DND-41 (cell line): ENCODE measurements at places on chromosomes 12 and 14.

GRCh38 chr12:48815126-48816110, 2.9 kb upstream of the CACNB3 start:
- peak; percentile 85 for DNase-seq

- DNase-seq, result no peak
Observed at GRCh38 chr14:29953501-29953900, 25.9 kb upstream of the PRKD1 start.

DNA sequence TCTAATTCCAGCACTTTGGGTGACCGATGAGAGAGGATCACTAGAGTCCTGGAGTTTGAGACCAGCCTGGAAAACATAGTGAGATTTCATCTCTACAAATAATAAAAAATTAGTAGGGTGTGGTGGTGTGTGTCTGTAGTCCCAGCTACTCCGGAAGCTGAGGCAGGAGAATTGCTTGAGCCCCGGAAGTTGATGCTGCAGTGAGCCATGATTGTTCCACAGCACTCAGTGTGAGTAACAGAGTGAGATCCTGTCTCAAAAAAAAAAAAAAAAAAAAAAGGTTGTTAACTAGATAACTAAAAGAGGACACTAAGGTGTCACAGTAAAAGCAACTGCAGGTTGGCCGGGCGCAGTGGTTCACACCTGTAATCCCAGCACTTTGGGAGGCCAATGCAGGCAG, 121.3 kb upstream of the MAX start:
- no peak for DNase-seq

GRCh38 chr14:76784266-76784874, 23.1 kb downstream of the VASH1 start:
- no peak for DNase-seq

DNA sequence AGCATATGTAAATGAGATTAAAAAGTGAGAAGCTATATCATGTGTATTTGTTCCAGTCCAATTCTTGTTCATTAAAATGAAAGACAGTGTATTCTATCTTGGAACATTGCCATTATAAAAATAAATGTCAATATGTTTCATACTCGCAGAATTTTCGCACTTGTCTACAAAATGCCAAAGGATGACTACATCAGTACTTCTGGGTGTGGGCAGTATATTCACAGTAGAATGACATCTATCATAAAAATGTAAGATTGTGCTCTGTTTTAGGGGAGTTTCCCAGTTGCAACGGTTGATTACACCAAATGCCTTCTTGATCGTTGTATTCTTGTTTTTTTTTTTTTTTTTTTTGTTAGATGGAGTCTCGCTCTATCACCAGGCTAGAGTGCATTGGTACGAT, 292.3 kb upstream of the E2F7 start:
- DNase-seq, result no peak

- no peak for DNase-seq
Observed at GRCh38 chr12:47892819-47893218, 12.0 kb downstream of the VDR start.

DNA sequence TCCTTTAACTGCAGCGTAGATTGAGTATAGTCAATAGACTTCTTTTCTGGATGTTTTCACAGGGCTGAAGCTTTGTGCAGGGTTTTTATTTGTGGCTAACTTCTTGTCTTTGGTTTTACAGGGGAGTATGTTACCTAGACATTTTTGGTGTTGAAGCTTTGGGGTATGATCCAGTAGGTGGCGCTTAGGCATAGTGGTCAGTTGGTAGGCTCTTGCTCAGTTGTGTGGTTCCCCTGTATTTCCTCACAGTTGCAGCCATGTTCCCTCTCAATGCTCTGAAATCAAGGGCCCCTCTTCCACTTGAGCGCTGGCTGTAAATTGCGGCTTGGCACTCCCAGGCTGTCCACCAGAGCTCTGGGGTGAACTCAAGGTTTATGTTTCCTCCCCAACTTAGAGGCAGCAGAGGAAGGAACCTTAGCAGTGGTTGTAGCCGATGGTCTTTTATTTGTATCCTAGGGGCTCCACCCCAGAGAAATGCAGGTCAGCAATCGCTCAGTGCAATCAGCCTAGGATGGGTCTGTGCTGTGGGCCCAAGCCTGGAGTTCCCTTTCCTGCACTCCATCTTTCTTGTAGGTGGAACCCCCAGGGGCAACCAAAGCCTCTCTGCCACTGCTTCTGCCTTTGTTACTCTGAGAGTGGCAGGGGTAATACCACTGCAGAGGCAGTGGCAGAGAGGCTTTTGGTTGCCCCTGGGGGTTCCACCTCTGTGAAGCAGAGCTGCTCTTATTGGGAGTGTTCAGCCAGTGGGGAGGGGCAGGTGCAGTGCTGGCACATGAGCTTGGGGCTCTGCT, 55.1 kb downstream of the CMAS start:
- DNase-seq, result peak; percentile 12

DNA sequence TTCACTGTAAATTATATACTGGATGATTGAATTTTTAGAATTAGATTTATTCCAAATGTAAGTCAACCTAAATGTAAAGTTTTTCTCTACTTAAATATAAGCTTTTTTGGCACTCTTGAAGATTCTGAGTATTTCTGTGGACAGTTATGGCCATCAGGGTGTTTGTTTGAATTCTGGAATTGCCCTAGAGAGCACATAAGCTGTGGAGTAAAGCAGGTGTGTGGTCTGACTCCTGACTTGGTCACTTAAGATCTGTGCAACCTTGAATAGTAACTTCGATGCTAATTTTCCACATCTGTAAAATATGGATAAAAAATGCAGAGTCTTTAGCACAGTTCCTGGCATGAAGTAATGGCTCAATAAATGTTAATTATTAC, 64.4 kb downstream of the FUT8 start:
- no peak for DNase-seq

GRCh38 chr12:118377884-118378470, 1.6 kb downstream of the SUDS3 start:
- peak; percentile 77 for DNase-seq

- DNase-seq, result no peak
Observed at GRCh38 chr12:132484183-132484890, 5.6 kb upstream of the FBRSL1 start.

- no peak for DNase-seq
Observed at GRCh38 chr12:94157981-94158411, 9.6 kb downstream of the PLXNC1 start.

GRCh38 chr12:5827591-5827990, 117.5 kb downstream of the ANO2 start:
- DNase-seq, result no peak

DNA sequence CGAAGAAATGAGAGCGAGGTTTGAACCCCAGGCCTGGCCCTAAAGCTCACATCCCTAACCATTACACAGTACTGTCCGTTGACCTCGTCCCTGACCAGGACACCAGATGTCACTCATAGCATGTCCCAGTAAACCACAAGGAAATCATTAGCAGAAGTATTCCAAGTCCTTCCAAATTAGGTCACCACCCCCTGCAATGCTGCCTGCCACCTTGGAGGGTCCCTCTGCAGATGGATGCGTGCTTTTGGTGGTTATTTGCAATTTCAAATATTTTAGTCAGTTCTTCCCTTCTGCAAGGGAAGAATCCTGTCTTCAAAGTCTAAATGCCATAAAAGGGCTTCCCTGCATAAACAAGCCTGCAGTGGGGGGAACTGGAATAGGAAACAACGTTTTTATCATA, 71.3 kb downstream of the CLMN start:
- no peak for DNase-seq

DNA sequence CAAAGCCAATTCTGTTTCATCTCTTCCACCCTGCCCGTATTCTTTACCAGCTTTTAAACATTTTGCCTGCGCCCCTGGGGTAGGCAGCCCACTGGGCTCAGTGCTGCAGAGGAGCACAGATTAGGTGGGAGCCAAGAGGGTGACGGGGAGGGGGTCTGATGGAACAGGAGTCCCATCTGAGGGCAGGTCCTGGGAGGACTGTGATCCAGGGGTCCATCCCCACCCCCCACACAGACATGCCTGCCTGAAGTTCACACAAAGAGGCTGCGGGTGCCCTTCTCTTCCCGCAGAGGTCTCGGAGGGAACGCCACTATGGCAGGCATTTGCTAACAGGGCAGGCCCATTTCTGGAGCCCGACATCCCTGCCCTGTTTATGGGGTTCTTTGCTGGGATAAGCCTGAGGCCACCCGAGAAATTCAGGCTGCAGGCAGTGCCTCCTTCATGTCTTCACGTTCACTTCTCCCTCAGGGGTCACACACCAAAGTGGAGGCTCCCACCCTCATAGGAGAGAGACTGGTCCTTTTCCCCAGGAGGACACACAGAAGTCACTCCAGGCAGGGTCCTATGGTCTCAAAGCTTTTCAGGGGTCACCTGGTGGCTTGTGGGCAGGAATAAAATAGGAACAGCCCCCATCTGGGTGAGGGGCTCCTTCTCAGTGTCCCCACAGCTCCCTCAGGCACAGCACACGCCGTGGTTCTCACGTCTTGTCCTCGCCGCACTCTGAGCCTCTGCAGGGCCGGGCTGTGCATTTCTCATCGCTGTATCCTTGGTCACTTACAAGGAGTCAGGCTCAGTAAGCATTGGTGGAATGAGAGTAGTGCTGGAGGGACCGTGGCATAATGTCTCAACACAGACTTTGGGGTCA, 12.9 kb downstream of the VASH1 start:
- DNase-seq, result no peak

- DNase-seq, result no peak
Observed at GRCh38 chr12:9064815-9065606, 50.7 kb downstream of the A2M start.

DNA sequence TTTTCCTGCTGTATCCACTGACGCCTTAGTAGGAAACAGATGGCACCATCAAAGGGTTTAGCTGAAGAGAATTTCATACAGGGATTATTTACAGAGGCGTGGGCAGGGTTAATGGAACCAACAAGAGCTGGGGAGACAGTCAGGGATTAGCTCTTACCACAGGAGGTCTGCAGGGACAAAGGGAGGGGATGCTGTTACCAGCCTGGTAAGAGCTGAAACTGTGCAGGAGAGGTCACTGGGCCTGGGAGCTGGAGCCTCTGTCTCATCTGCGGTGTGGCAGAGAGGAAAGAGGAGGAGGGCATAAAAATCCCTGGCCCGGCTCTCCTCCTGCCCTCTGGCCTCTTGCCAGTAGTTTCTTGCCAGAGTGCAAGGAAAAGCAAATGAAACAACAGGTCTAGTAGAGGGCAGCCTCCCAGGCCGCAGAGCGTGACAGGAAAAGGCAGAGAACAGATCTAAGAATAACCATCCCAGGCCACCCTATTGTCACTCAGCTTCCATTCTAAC, 18.9 kb upstream of the POC1B start:
- no peak for DNase-seq

DNA sequence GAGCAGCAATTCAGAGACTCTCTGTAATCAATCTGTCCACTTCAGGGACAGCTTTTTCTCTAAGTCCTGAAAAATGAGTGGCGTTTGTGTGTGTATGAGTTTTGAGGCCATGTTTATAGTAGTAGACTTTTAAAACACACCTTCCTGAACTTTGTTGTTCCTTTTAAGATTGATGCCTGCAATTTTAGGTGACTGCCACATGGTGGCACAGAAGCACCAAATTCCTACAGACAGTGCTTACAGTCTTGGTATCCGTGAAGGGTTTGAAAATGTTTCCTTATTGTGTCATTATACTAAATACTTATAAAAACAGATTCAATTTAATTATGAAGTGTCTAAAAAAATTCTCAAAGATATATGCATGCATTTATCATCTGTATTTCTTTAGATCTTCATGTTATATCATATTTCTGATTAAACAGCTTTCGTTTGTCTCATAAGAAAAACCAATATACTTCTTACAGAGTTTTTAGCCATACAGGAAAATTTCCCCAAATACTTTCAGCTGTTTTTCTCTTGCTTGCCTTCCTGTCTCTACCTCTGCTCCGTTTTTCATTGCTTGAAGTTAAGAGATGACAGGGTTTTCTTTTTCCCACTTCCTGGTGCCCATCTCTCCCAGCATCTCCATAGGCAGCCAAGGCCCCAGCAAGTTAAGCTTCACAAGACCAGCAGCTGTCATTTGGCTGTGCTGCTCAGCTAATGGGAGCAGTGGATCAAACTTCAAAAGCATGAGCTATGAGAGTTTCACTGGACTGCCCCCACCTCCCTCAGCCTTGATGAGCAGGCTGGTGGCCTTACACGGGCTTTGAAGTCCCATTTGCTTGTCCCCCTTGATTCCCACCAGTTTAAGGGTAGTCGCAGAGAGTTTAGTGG, 259.6 kb downstream of the AKAP6 start:
- peak; percentile 13 for DNase-seq

DNA sequence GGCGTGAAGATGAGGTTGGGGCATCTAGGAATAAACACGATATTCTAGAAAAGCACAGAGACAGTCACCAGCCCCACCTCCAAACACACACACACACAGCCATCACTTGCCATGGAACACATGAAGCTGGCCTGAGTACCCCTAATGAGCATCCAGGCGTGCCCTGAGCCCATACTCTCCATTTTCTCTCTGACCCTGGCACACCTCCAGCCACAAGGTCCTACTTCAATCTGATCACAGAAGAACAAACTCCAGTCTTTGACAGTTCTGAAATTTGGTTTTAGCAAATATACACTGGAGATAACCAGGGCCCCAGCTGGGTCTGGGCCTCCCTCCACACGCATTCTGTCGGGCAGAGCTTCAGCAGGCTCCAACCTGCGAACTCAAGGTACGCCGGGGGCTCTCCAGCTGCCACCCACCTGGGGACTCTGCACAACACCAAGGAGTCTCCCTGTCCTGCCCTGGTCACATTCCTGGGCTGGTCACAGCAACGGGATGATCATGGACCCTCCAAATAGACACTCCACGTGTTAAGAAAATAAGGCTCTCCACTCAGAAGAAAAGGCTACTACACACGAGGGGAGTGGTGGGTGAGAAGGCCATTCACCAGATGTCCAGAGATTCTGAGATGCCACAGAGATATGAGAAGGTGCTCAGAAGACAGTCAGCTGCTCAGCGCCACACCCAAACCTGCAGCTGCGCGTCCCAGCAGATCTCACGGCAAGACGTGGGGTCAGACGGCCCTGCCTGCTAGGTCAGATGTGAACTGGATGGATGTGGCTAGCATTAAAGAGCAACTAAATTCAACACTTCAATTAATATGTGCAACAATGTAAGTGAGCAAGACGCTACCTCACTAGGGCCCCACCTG, 57.0 kb upstream of the PNMA1 start:
- no peak for DNase-seq

DNA sequence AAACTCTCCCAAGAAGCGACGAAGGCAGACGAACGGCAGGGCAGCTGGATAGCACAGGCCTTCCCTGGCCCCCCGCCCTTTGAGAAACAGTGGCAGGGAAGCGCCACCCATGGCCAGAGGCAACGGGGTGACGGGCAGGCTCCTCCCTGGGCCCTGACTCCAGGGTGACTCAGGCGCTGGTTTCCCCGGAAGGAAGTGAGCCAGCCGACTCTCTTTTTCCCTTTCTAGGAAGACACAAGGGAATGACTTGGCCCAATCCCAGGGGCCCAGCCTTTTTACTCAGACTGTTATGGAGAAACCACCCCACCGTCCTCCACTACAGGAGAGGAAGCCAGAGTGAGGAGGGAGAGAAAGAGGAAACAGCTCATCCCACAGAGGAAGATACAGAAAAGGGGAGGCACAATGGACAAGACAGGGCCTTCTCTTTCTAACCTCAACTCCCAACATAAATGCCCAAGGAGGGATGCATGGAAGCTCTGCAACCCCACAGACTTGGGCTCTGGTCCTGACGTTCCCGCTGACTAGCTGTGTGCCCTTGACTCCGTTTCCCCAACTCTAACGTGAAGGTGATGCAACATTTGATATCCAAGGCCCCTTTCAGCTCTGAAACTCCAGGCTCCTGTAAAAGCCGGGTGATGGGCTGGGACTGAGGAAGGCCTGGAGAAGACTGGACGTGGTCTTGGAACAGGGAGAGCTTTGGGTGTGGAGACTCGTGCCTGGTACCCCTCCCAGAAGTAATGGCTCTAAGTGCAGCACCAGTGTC, 27.9 kb downstream of the ACTN1 start:
- no peak for DNase-seq
